Testis (tissue), 5 donors: ENCODE measurements at places on chromosomes 3 and 15. TPM values are rescaled to one million over a fixed set of nuclear protein-coding genes. Genes with fewer than 3 reads are reported as not detected.

DNA sequence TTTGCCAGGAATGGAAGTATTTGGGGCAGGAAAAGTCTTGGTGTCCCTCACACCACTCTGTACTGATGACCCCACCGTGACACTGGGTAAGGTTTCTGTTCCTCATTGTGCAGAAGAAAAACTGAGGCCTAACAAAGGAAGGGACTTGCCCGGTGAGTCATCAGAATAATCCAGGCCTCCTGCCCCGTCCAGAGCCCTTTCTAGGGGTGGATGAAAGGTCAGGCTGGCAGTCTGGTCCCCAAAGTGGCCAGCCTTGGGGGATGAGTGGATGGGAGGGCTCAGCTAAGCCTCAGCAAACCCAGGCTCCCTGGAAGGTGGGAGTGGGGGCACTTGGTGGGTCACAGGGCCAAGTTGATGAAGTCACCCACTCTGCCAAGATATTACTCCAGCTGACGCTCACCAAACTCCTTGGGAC lies 2.3 kb upstream of the DNAH1 start:
- no peaks in the 10 kb centered on the region for H3K27me3 ChIP-seq
- no peak overlapping the region for H3K4me3 ChIP-seq
- DNase-seq: no peak
- no peak overlapping the region for H3K27ac ChIP-seq
- peaks cover 5% of the 10 kb centered on the region for H3K4me1 ChIP-seq
- no peaks in the 10 kb centered on the region for H3K36me3 ChIP-seq

GRCh38 chr15:88021601-88022000 lies 234.9 kb downstream of the NTRK3 start:
- H3K36me3 ChIP-seq: no peaks in the 10 kb centered on the region
- H3K27me3 ChIP-seq: no peaks in the 10 kb centered on the region
- H3K4me3 ChIP-seq: no peak overlapping the region

- peaks cover 10% of the 10 kb centered on the region for H3K4me1 ChIP-seq
- no peaks in the 10 kb centered on the region for H3K27me3 ChIP-seq
- no peak for DNase-seq
- no peaks in the 10 kb centered on the region for H3K36me3 ChIP-seq
- no peak overlapping the region for H3K27ac ChIP-seq
Observed at GRCh38 chr15:99403597-99403996, 152.3 kb downstream of the LRRC28 start.

DNA sequence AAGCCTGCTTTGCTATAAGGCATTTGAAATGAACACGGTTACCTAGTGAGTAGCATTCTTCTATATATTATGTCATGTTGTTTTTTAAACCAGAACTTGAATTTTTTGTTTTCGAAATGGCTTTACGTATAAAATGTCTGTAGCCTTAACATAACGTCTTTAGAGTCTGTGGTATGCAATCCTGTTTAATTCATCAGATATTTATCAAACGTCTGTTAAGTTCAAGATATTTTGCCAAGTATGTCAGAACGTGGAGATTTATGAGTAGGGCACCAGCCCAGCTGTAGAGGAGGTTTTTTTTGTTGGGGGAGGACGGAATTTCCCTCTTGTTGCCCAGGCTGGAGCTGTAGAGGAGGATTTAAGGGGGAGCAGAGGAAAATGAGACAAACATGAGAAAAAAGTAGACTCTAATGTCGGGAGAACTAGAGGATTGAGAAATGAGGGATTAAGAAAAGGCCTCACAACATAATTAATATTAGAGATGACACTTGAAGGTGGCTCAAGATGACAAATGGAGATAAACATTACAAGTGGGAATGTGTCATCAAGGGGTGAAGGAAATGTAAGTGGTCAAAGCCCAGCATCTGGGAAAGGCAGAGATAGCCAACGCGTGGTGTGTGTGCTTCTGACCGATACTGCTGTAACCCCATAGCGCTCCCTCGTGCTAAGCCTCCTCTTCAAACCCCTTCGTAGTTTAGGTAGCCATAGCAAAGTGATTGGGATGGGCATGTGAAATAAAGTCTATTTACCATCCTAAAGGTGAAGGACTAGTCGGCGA lies 154.0 kb upstream of the GOLGA6L4 start:
- no peaks in the 10 kb centered on the region for H3K36me3 ChIP-seq
- no peak overlapping the region for H3K4me3 ChIP-seq
- DNase-seq: no peak

DNA sequence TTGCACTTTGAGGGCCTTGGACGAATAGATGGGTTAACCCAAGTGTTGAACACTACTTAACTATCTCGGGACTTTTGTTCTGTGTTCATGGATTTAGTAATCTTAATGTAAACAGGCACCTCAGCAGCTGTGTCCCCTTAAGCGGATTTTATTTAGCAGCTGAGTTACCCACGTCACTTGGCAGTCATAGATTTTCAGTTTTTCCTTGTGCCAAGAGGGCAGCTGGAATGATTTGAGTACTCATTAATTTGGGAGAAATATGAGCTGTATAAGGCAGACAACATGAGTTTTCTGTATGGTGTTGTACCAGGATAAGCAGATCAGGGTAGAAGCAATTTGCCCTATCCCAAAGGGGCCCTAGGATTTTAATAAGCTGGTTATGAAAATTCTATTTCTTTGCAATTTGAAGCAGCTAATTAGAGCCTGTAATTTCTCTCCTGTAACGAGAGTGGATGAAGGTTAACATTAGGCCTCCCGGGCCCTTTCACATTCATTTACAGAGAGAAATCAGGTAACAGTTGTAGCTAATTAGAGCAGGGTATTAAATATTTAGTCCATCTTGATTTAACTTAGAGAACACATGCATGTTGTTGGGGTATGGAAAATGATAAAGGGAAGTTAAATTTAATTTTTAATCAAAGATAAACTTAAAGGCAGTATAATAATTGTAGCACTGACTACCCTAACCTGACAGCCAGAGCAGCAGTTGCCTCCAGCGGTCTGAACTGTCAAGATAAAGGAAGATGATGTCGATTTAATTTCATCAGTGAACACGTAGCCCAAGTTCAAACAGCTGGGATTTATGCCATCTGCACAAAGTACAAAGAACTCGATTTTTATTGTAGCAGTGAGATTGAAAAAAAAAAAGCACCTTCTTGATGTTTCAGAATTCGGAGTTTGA lies 194.5 kb downstream of the LRTM1 start:
- H3K36me3 ChIP-seq: no peaks in the 10 kb centered on the region
- no peak overlapping the region for H3K27ac ChIP-seq

DNA sequence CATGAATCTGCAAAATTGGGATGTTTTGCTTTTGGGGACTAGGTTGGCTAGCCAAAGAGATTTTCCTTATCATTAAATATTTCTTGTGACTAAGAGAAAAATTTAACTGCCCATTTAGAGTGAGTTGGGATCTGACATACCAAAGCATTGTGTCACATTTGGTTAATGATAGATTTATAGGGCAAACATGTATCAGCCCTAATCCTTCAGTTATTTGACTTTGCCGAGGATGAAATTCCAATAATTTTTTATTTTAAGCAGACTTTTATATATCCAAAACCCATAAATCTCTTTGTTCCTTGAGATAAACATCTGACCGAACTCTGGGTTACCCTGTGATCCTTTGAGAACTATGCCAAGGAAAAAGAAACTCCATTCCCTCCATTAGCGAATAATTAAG lies 218.9 kb downstream of the CDIN1 start:
- no peaks in the 10 kb centered on the region for H3K27me3 ChIP-seq
- no peaks in the 10 kb centered on the region for H3K36me3 ChIP-seq
- no peaks in the 10 kb centered on the region for H3K4me1 ChIP-seq
- H3K27ac ChIP-seq: no peak overlapping the region
- no peak for DNase-seq

GRCh38 chr3:71653414-71653807 lies 69.9 kb upstream of the FOXP1 start:
- H3K27me3 ChIP-seq: no peaks in the 10 kb centered on the region
- peaks cover 7% of the 10 kb centered on the region for H3K4me1 ChIP-seq
- no peak overlapping the region for H3K4me3 ChIP-seq

GRCh38 chr3:113791381-113791780 lies 44.5 kb downstream of the ATP6V1A start:
- no peak for DNase-seq
- H3K4me3 ChIP-seq: no peak overlapping the region
- H3K36me3 ChIP-seq: no peaks in the 10 kb centered on the region
- H3K4me1 ChIP-seq: no peaks in the 10 kb centered on the region
- no peaks in the 10 kb centered on the region for H3K27me3 ChIP-seq

- H3K36me3 ChIP-seq: no peaks in the 10 kb centered on the region
- H3K27ac ChIP-seq: no peak overlapping the region
- DNase-seq: no peak
- no peak overlapping the region for H3K4me3 ChIP-seq
- no peaks in the 10 kb centered on the region for H3K4me1 ChIP-seq
- H3K27me3 ChIP-seq: no peaks in the 10 kb centered on the region
Observed at GRCh38 chr3:143201045-143201444, 81.5 kb downstream of the CHST2 start.

DNA sequence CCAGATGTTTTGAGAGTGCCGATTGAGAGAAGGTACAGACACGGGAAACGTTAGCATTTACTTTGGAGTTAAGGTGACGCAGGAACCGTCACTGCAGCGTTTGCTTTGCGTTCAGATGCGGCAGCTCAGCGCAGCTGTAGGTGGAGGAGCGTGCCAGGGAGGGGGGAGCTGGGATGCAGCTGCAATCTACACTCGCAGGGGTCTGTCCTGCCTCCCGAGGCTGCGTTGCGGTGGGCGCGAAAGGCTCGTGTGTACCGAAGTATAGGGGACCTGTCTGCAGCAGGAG lies 425 bp upstream of the FYTTD1 start:
- H3K27me3 ChIP-seq: no peaks in the 10 kb centered on the region
- H3K36me3 ChIP-seq: no peaks in the 10 kb centered on the region
- peak overlapping the region; percentile 98 for H3K27ac ChIP-seq
- H3K4me3 ChIP-seq: peak overlapping the region; percentile 95
- peak; percentile 71 for DNase-seq

- no peak overlapping the region for H3K4me3 ChIP-seq
- H3K4me1 ChIP-seq: no peaks in the 10 kb centered on the region
- DNase-seq: peak; percentile 51
- H3K36me3 ChIP-seq: no peaks in the 10 kb centered on the region
- H3K27me3 ChIP-seq: no peaks in the 10 kb centered on the region
- H3K27ac ChIP-seq: no peak overlapping the region
Observed at GRCh38 chr3:186255703-186256331, 106.2 kb downstream of the DGKG start.

GRCh38 chr15:53681056-53681455 lies 78.4 kb downstream of the WDR72 start:
- no peak overlapping the region for H3K4me3 ChIP-seq
- DNase-seq: no peak
- H3K27me3 ChIP-seq: no peaks in the 10 kb centered on the region
- no peak overlapping the region for H3K27ac ChIP-seq

DNA sequence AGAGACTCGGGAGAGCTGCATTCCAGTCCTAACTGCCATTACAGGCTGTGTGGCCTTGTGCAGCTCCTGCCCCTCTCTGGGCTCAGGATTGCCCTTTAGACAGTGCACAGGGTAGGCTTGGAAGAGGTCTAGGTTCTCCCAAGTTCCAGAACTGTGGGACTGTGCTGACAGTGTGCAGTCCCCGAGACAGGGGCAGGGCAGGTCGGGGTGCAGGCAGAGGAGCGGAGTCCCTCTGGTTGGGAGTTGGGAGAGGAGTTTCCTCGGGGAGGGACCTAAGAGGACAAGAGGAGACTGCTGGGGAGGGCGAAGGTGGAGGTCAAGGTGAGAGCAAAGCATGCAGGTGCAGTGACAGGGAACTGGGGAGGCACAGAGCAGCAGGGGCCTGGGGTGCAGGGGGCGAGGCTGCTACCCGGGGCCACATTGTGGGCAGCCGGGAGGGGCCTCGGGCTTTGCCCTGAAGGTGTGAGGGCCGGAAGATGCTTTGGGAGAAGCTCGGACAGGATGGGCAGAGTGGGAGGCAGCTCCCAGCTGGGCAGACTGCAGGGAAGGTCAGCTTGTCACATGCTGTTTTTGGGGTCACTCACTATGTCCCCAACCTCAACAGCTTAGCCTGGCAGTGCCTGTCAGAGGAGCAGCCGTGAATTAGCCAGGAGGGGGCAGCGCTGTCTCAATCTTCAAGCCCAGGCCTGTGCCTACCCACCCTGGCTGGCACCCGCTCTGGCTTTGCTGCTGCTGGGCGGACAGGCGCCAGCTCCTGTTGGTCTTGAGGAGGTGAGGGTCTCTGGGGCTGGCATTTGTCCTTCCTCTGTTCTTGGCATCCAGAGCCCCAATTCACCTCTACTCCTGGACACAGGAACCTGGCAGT lies 15.4 kb upstream of the CSPG4 start:
- peak; percentile 80 for DNase-seq
- H3K4me3 ChIP-seq: no peak overlapping the region
- H3K36me3 ChIP-seq: no peaks in the 10 kb centered on the region
- H3K4me1 ChIP-seq: peaks cover 27% of the 10 kb centered on the region
- no peak overlapping the region for H3K27ac ChIP-seq

DNA sequence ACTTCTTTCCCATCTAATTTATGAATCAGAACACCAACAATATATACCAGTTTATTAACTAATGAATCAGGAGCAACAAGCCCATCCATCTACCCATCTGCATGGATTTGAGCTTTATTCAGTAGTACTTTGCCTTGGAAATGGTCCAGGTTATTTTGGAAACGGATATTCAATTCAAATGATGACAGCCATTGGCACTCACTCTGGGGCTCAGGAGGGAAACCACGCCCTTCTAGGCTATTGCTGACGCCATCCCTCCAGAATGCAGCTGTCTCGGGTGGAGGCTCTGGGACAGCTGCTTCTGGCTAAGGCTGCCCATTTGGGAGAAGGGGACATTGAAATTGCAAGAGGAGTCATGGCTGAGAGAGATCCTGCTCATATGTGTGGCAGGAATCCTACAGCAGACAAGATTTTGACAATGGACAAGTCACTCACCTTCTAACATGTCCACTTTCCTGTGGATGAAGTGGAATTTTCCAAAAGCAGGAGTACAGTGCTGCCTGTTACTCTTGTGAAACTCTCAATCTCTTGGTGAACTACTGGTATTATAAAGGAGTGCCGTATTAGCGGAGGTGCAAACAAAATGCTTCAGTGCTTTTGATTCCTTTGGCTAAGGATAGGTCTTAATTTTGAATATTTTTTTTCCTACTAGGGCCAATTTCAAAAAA lies 29.3 kb upstream of the TRAK1 start:
- no peak for DNase-seq
- H3K4me3 ChIP-seq: no peak overlapping the region
- peaks cover 12% of the 10 kb centered on the region for H3K4me1 ChIP-seq
- H3K36me3 ChIP-seq: no peaks in the 10 kb centered on the region
- H3K27me3 ChIP-seq: no peaks in the 10 kb centered on the region
- H3K27ac ChIP-seq: peak overlapping the region; percentile 70

GRCh38 chr3:126682009-126682408 lies 22.0 kb upstream of the CHCHD6 start:
- no peak for DNase-seq
- no peak overlapping the region for H3K4me3 ChIP-seq
- no peak overlapping the region for H3K27ac ChIP-seq
- no peaks in the 10 kb centered on the region for H3K36me3 ChIP-seq

GRCh38 chr3:161101609-161102008 lies 3.5 kb downstream of the B3GALNT1 start:
- no peaks in the 10 kb centered on the region for H3K27me3 ChIP-seq
- H3K27ac ChIP-seq: no peak overlapping the region
- H3K4me3 ChIP-seq: no peak overlapping the region
- DNase-seq: no peak
- H3K4me1 ChIP-seq: peaks cover 5% of the 10 kb centered on the region

GRCh38 chr3:18134386-18135059 lies 290.6 kb downstream of the SATB1 start:
- H3K36me3 ChIP-seq: no peaks in the 10 kb centered on the region
- no peaks in the 10 kb centered on the region for H3K27me3 ChIP-seq
- no peaks in the 10 kb centered on the region for H3K4me1 ChIP-seq
- no peak overlapping the region for H3K27ac ChIP-seq
- H3K4me3 ChIP-seq: no peak overlapping the region

CYP8B1 gene
- total RNA-seq: not detected

NUP210 gene
- 37.4 TPM for total RNA-seq

SAXO2 gene
- total RNA-seq: 22.1 TPM

LRRK1 gene
- 24.6 TPM for total RNA-seq

CCRL2 gene
- total RNA-seq: 0.31 TPM

RTP4 gene
- total RNA-seq: 2.0 TPM

ALPK3 gene
- 4.1 TPM for total RNA-seq

CASR gene
- 1.2 TPM for total RNA-seq

FOXL2 gene
- total RNA-seq: 2.6 TPM

CCK gene
- 1.4 TPM for total RNA-seq
